Activated CD4-positive, alpha-beta memory T cell treated with anti-CD3 and anti-CD28 coated beads for 36 hours (primary cell): ENCODE measurements at places on chromosomes 1 and 21.

DNA sequence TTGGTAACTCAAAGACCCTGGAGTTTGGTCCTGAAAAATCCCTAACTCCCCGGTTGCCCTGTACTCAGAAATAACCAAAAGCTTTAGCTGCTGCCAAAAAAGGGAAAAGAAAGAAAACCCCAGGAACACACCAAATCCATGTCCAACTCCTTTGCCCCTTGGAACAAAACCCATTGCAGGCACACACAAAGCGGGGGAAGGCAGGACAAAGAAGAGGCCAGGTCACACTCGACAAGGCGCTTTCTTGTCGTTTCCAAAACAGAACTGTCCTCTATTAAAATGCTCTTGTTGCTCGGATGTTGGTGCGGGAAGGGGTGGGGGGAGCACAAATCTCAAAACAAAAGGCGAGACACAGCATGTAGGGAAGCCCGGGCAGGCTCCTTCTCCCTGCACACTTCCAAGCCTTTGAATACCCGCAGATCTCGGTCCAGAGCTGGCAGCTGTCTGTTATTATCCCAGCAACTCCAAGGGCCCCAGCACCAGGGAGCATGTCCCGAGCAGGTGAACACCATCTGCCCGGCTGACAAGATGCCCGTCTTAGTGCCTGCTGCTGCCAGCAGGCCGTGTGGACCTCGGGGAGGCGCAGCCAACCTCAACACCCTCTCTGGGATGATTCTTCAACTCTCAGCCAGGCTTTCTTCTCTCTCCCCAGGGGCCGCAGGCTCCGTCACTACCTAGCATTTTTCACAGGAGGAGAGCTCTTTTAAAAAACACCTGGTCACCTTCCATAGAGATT lies 96.4 kb downstream of the SSBP3 start:
- DNase-seq: no peak

- no peak for DNase-seq
These were observed 56.9 kb downstream of the SEC16B start for GRCh38 chr1:177912991-177913390.

- no peak for DNase-seq
These were observed 35.8 kb downstream of the S100B start for GRCh38 chr21:46569081-46569480.

GRCh38 chr1:1291548-1292441 lies 11.6 kb downstream of the SCNN1D start:
- peak; percentile 75 for DNase-seq

DNA sequence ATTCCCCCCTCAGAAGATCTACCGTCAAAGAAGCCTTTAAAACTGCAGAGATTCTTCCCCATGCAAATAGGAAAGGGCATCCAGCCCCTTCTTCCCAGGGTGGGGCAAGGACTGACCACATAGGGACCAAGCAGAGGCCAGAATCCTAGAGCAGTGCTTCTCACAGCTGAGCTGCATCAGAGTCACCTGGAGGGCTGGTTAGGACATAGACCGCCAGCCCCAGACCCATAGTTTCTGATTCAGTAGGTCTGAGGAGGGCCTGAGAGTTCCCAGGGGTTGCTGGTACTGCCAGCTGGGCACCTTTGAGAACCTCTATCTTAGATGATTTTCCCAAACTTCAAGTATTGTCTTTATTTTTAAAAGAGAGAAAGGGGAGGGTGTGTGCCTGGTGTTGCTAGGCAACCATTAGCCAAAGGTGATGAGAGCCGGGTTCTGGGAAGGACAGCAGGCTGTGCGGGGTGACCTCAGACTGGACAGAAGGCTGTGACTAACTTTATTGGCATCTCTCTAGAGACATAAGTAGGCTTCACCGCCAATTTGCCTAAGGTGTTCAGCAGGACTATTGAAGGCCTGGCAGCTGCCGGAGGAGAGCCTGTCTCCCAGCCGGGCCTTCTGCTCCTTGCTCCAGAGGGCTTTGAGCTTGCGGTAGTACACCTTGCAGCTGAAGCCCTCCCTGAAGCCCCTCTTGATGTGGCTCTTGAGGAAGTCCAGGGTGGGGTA lies 3.0 kb downstream of the SPATA46 start:
- no peak for DNase-seq

DNA sequence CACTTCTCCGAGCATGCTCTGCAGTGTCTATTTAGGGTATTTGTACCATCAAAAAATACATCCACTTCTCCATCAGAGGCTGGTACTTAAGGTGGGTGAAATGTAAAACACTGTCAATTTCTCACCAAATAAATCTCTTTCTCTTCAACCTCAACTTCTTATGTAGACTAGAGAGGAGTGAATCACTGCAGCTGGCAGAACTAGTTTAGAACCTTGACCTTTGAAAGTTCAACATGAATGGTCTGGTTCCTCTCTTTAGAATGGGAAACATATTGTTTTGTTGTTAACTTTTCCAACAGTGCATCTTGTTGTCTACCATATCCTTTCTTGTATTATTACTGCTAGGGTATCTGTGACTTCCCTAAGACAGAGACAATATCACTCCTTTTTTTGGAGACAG lies 20.1 kb upstream of the SLC44A5 start:
- no peak for DNase-seq

- no peak for DNase-seq
These were observed 49.3 kb upstream of the TARBP1 start for GRCh38 chr1:234528074-234528865.

- DNase-seq: no peak
These were observed 3.3 kb downstream of the PDZK1IP1 start for GRCh38 chr1:47186267-47187185.

DNA sequence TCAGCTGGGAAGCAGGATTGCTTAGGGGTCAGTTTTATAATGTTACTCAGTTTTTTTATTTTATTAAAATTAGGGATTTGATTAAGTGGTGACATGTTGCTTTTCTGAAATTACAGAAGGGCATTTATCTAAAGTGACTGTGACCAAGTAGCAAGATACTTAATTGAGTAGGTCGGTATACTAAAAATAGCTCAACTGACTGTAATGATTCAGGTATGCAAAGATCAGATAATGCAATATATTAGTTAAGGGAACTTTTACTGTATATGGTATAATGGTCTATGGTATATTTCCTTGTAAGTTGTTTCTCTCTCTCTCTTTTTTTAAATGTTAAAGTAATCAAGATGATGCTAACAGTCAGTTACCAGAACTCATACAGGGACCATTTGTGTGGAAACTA lies 26.2 kb downstream of the RLF start:
- no peak for DNase-seq

DNA sequence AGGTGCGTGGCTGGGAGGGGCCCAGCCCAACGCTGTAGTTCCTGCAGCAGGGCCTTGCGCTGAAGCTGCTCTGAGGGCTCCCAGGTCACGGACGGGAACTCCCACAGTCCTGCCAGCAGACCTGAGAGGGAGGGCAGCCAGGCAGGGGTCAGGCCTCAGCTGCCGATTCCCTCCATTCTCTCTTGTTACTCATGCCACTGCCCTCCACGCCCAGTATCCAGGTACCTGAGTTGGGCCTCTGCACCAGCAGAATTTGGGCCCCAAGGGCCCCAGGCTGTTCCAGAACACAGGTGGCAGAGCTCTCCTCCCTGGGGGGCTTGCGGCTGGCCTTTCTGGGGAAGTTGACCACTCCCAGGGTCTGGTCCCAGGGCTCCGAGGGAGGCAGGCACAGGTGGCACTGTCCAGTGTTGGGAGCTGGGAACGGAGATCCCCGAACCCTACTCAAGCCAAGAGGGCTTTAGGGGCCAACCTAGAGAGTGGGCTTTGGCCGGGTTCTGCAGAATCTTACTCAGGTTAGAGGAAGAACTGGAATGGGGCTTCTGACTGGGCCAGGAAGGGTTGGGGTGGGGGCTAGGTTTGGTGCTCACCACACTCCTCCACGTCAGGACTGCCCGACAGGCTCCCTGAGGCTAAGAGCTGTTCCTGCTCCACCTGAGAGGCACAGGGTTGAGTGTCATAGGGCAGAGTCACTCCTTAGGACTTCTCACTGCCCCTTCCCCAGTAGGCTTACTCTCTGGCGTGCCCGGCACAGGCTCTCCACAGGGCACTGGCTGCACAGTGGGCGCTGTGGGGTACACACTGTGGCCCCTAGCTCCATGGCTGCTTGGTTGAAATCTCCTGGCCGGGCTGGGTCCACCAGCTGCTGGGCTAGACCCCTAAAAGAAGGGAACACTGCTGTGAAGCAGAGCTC lies 5.0 kb downstream of the HPDL start:
- no peak for DNase-seq

GRCh38 chr21:36584980-36585940 lies 105.3 kb upstream of the CLDN14 start:
- DNase-seq: peak; percentile 33

DNA sequence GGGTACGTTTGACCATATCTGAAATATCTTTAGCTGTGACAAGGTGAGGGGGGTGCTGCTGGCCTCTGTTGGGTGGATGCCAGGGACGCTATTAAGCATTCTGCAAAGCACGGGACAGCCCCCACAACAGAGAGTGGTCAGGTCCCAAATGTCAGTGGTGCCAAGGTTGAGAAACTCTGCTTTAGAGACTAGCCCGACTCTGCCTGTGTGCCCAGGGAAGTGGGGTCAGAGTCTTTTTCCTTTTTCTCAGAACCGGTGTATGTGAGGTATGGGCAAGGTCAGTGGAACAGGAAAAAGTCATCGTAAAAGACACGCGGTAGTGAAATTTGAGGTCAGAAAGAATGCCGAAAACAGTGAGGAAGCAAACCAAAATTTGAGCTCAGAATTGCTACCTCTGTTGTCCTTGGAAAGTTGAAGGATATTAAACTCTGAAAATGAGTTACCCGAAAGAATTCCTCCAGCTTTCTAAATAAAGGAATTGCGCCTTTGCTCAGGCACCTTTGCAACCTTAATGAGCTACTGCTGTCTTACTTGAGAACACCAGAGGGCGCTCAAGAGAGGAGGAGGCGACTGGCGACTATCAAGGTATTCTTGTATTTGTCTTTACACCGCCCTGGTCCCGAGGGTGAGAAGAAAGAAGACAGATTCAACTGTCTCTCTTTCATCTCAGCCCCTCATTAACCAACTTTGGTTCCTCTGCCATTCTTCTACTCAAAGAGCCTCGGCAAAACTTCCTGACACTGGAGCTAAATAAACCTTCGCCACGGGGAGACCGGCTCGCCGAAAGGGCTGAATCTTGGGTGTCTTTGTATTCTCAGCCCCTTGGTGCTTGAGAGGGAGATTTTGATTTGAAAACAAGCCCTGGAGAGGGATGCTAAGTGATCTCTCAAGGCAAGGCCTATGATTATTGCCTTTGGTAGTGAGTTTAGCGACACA lies 85.4 kb upstream of the OLIG2 start:
- DNase-seq: peak; percentile 44

GRCh38 chr1:85091671-85092280 lies 43.5 kb upstream of the MCOLN3 start:
- peak; percentile 53 for DNase-seq

DNA sequence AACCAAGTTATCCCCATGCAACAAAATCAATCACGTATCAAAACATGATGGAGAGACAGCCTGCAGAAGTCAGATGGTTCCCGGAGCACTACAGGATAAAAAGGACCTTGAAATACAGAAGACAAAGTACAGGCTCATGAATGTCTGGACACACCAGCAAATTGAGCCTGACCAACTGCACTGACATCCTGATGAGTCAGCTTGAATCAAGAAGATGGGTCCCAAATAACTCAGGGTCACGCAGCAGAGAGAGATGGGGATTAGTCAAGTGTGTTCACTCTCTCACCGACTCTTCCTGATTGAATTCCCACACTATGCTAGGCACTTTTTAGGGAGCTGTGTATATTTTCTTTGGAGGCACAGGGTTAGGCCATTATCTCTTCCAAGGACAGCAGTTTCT lies 71.1 kb upstream of the DIRAS3 start:
- DNase-seq: no peak

DNA sequence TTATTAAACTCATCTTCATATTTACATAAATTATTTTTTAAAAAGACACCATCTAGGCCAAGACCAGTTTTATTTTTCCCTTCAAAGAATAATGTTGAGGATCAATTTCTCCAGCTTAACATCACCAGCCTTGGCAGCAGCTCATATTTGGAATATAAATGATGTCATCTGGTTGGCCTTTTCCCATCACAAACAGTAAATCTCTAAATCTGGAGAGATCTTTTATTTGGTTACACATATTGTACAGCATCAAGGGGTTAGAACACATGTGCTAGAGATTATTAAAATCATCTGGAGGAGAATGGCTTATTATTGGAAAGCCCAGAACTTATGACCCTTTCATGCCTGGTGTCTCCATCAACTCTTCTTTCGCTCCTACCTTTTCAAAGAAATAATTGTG lies 508.8 kb downstream of the PLPP3 start:
- DNase-seq: no peak

DNA sequence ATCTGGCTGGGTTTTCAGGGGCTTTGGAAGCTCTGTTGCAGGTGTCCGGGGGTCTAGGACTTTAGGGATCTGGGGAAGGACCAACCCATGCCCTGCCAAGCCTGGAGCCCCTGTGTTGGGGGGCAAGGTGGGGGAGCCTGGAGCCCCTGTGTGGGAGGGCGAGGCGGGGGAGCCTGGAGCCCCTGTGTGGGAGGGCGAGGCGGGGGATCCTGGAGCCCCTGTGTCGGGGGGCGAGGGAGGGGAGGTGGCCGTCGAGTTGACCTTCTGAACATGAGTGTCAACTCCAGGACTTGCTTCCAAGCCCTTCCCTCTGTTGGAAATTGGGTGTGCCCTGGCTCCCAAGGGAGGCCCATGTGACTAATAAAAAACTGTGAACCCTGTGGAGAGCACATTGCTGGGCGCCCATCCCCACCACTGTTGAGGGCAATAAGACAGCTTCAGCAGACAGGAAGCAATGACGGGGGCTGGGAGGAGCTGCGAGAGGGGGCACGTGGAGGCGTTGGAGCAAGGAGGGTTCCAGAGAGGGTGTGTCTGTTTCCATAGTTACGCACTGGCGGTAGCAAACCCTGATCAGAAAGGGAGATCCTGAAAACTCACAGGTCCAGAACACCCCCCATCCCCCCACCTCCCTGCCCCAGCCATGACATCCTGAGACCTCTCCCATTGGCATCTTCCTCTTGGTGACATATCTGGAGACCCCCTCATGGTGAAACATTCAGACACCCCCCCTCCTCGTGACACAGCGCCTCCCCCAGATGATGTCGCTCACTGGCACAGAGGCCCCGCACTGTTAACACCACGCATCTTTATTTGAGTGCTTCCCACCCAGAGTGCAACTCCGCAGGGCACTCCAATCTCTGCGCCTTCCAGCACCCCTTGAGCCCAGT lies 8.4 kb downstream of the MYBPH start:
- no peak for DNase-seq

- DNase-seq: no peak
These were observed 522.9 kb downstream of the LRRIQ3 start for GRCh38 chr1:73674945-73675561.
